ENCODE measurements at places on chromosomes 3 and 15. TPM values are rescaled to one million over a fixed set of nuclear protein-coding genes. Genes with fewer than 3 reads are reported as not detected.

The SAXO2 gene
- 4.3 TPM for total RNA-seq

The SMCO1 gene
- total RNA-seq = not detected

The DCLK3 gene
- 0.07 TPM for total RNA-seq

The QRICH1 gene
- 130 TPM for total RNA-seq

The PP2D1 gene
- not detected for total RNA-seq

The TXNRD3 gene
- total RNA-seq = 21.6 TPM

The IGSF11 gene
- 2.0 TPM for total RNA-seq

The NUP210 gene
- 26.7 TPM for total RNA-seq

The C3orf49 gene
- total RNA-seq = not detected

The PDZRN3 gene
- total RNA-seq = 42.9 TPM

The EPHB3 gene
- total RNA-seq = 115 TPM

The CSPG4 gene
- 11.8 TPM for total RNA-seq

The INSYN1 gene
- 12.7 TPM for total RNA-seq

The MAP6D1 gene
- 6.4 TPM for total RNA-seq

The VPS8 gene
- total RNA-seq = 67.5 TPM

The SUCNR1 gene
- 0.18 TPM for total RNA-seq

The LTK gene
- 0.91 TPM for total RNA-seq

The SNAP23 gene
- total RNA-seq = 57.1 TPM

The LRRC31 gene
- not detected for total RNA-seq

The CNBP gene
- total RNA-seq = 217 TPM

The COL6A5 gene
- total RNA-seq = 0.04 TPM

The UBAP1L gene
- 10.7 TPM for total RNA-seq

The PCSK6 gene
- 3.7 TPM for total RNA-seq

The PPP2R3A gene
- 19.8 TPM for total RNA-seq

The RLBP1 gene
- not detected for total RNA-seq

The OPA1 gene
- total RNA-seq = 58.7 TPM

The RGMA gene
- 24.3 TPM for total RNA-seq

The EXD1 gene
- total RNA-seq = not detected

The MCF2L2 gene
- total RNA-seq = 3.1 TPM

The PODXL2 gene
- 27.1 TPM for total RNA-seq

The SLC12A1 gene
- 0.14 TPM for total RNA-seq

The IQSEC1 gene
- 42.4 TPM for total RNA-seq

The ADAMTSL3 gene
- total RNA-seq = 13.2 TPM

The LRRIQ4 gene
- 0.11 TPM for total RNA-seq

The CHST2 gene
- total RNA-seq = 11.8 TPM

The SI gene
- total RNA-seq = not detected

The PLSCR2 gene
- 0.31 TPM for total RNA-seq

The LDHAL6B gene
- total RNA-seq = not detected

The TEX264 gene
- 37.8 TPM for total RNA-seq
